ENCODE measurements at places on chromosomes 7 and 10. TPM values are rescaled to one million over a fixed set of nuclear protein-coding genes. Genes with fewer than 3 reads are reported as not detected.

DNA sequence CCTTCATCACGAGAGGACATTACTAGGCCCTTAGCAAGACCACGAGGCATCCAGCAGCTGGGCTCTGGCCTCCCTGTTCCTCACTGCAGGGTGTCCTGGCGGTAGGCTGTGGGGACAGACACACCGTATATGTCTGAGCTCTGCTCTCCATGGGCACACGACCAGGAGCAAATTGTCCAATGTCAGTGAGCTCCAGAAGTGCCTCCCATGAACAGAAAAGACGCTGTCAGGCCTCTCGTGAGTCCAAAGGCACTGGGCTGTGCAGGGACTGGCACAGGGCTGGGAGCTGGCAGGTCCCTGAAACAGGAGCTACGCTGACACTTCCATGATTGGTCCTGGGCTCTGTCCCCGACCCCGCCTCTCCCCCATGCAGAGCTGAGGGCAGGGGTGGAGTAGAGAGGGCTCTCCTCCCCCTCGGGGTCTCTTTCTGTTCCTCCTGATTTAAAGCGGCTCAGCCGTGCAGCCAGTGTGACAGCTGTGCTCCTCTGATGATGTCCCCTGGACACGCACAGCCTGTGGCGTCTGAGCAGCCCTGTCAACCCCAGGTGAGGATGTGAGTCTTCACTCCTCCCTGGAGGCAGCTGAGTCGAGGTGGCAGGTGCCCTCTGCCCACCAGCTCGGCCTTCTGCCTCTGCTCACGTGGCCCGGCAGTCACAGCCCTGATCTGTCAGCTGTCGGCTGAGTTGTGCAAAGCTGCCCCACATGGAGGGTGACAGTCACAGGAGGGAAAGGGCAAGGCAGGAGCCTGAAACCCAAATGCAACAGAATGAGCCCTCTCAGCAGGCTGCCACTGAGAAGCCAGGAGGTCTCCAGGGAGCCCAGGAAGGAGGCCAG lies 13.0 kb downstream of the ANTXRL start:
- no peak for DNase-seq

- no peak for DNase-seq
These were observed 4.5 kb downstream of the RBP4 start for GRCh38 chr10:93596539-93596938.

GRCh38 chr10:124926548-124926947 lies 15.4 kb upstream of the ZRANB1 start:
- DNase-seq, result no peak

- DNase-seq, result no peak
These were observed 28.4 kb downstream of the SBDS start for GRCh38 chr7:66967029-66967428.

DNA sequence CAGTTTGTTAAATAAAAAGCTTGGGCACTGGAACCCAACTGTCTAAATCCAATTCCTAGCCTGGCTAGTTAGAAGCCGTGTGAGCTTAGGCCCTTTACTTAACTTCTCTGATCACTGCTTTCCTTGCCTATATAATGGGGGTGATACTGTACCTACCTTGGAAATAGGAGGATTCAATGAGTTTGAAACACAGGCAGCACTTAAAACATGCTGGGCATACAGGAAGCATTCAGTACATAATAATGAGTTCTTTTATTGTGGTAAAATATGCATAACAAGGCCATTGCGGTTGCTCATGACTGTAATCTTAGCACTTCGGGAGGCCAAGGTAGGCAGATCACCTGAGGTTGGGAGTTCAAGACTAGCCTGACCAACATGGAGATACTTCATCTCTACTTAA lies 47.4 kb upstream of the SEPHS1 start:
- DNase-seq, result no peak

- DNase-seq, result no peak
These were observed 1.9 kb downstream of the OGA start for GRCh38 chr10:101816376-101816775.

- peak; percentile 74 for DNase-seq
These were observed 81.9 kb downstream of the BMPER start for GRCh38 chr7:33986951-33987947.

GRCh38 chr7:25967278-25968204 lies 184.5 kb upstream of the NFE2L3 start:
- no peak for DNase-seq

DNA sequence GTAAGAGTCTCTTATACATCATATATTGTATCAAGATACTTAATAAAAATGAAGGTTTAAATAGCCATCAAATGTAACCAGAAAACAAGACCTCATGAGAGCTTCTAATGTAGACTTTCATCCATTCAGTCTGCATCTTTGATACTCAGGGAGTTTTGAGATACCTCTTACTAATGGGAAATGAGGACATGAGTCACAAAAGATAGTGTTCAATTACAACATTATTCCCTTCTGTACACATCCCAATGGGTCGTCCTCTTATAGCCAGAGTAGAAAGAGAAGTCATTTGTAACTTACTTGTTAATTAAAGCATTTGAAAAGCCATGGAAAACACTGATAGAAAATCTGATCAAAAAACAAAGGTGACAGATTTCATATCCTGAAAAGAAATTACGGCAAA lies 19.4 kb downstream of the SHTN1 start:
- no peak for DNase-seq

GRCh38 chr7:68246189-68246633 lies 1249.6 kb downstream of the TYW1 start:
- DNase-seq, result peak; percentile 99

CFAP70 gene
- total RNA-seq, result 3.1 TPM

BTBD16 gene
- total RNA-seq, result 0.37 TPM

CHAT gene
- total RNA-seq, result not detected

RAMP3 gene
- total RNA-seq, result not detected
